ENCODE measurements at places on chromosomes 5 and 9. TPM values are rescaled to one million over a fixed set of nuclear protein-coding genes. Genes with fewer than 3 reads are reported as not detected.
A peak's percentile ranks its signal among the peaks of the same experiment; 100 is the strongest.

GRCh38 chr9:101403516-101404285, 5.0 kb downstream of the ZNF189 start:
- no peak for DNase-seq
- H3K36me3 ChIP-seq = peaks cover 79% of the 10 kb centered on the region
- no peak overlapping the region for H3K4me3 ChIP-seq

DNA sequence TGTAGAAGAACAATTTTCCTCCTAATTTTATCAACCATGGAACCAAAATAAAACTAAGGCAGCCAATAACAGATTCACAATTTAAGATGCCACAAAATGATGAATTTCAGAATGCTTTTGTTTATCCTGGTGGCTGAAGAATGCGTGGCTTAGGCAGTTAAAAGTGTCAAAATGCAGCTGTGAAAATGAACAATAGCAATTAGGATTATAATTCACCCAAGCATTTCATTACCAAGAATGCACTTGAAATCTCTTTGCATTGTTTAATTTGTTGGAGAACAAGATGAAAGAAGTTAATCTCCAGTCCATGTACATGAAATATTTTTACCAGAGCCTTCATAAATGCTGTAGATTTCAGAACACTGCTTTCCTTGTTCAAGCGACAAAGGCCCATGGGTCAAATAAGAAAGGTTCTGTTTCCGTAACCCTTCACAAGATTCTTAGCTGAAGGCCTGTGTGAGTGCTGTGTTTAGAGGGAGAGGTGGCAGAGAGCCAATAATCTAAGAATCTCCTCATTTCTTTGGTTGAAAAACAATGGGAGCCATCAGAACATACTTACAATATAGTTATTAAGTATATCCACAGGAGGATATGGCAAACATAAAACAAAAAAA, 39.3 kb downstream of the CLINT1 start:
- H3K4me1 ChIP-seq = peaks cover 2% of the 10 kb centered on the region
- DNase-seq = no peak
- H3K27me3 ChIP-seq = no peaks in the 10 kb centered on the region
- H3K4me3 ChIP-seq = no peak overlapping the region
- H3K27ac ChIP-seq = no peak overlapping the region

- no peak overlapping the region for H3K27ac ChIP-seq
- peaks cover 16% of the 10 kb centered on the region for H3K4me1 ChIP-seq
- H3K27me3 ChIP-seq = no peaks in the 10 kb centered on the region
- peak; percentile 75 for DNase-seq
These were observed 20.7 kb downstream of the GOLGA2 start for GRCh38 chr9:128254855-128255759.

DNA sequence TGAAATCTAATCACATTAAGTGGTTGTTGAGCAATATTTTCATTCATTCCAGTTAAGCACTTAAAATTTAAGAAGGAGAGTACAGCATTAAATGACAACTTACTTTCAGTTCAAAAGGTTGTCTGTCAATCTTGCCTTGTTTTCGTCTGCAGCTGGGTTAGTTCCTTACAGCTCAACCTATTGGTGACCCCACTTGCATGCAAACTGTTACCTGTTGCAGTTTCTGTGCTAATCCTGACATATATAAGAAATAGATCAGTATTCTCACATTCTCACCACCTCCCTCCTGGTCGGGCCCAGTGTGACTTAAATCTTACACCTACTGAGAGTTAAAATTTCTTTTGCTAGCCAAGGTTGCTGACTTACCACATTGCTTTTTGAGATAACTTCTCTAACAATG, 191.8 kb upstream of the SMC2 start:
- H3K27ac ChIP-seq = no peak overlapping the region
- no peak for DNase-seq
- H3K36me3 ChIP-seq = no peaks in the 10 kb centered on the region
- H3K4me1 ChIP-seq = no peaks in the 10 kb centered on the region
- H3K4me3 ChIP-seq = no peak overlapping the region
- H3K27me3 ChIP-seq = no peaks in the 10 kb centered on the region

DNA sequence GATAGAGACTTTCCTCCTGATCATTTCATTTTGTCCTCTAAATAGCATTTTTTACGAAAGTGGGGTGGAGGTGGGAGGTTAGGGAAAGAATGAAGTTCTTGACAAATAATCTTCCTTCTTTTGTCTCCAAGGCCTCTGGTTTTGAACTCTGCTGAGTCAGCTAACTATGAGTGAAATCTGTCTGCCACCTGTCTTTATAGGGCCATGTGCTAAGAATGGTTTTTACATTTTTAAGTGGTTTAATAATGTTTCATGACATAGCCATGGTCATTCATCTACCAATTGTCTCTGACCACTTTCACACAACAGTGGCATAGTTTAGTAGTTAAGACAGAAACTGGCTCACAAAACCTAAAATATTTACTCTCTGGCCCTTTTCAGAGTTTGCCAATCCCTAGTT, 7.6 kb downstream of the MAN2A1 start:
- no peaks in the 10 kb centered on the region for H3K27me3 ChIP-seq
- peaks cover 11% of the 10 kb centered on the region for H3K4me1 ChIP-seq
- H3K27ac ChIP-seq = no peak overlapping the region
- H3K36me3 ChIP-seq = no peaks in the 10 kb centered on the region
- H3K4me3 ChIP-seq = no peak overlapping the region

FCHO2 gene
- 22.7 TPM for total RNA-seq

PFN3 gene
- total RNA-seq = not detected

CXCL14 gene
- total RNA-seq = not detected

Measured in natural killer cell (primary cell).